Smooth muscle cell of the umbilical artery (primary cell): ENCODE measurements at places on chromosomes 1 and 21. TPM values are rescaled to one million over a fixed set of nuclear protein-coding genes. Genes with fewer than 3 reads are reported as not detected.

KANK4 gene
- 0.30 TPM in 1 of 2 replicates, not detected in the other for total RNA-seq

APOBEC4 gene
- not detected in 2 replicates for total RNA-seq

EIF4G3 gene
- 55.8 and 83.1 TPM in 2 replicates for total RNA-seq

TAS1R1 gene
- not detected in 2 replicates for total RNA-seq

PRDX6 gene
- 309 and 546 TPM in 2 replicates for total RNA-seq

AMY1B gene
- total RNA-seq = not detected in 2 replicates

SLC1A7 gene
- total RNA-seq = not detected in 2 replicates

TPTE gene
- not detected in 2 replicates for total RNA-seq

HSD3B1 gene
- total RNA-seq = not detected in 2 replicates

LYPD8 gene
- total RNA-seq = not detected in 2 replicates

DOP1B gene
- total RNA-seq = 4.5 and 17.9 TPM in 2 replicates

AMY2B gene
- 4.0 and 6.5 TPM in 2 replicates for total RNA-seq

KRTAP7-1 gene
- total RNA-seq = not detected in 2 replicates

HSPB7 gene
- 5.9 and 6.4 TPM in 2 replicates for total RNA-seq

AADACL3 gene
- total RNA-seq = not detected in 2 replicates

PGLYRP4 gene
- total RNA-seq = not detected in 2 replicates

CFHR4 gene
- total RNA-seq = not detected in 2 replicates

CR1L gene
- not detected in 2 replicates for total RNA-seq

EDARADD gene
- total RNA-seq = not detected in 2 replicates

MATN1 gene
- under 0.01 and 0.18 TPM in 2 replicates for total RNA-seq

ATP6V1G3 gene
- not detected in 2 replicates for total RNA-seq

TTC39A gene
- total RNA-seq = 0.30 and 0.51 TPM in 2 replicates

SNX7 gene
- 49.6 and 61.4 TPM in 2 replicates for total RNA-seq
